ENCODE measurements at places on chromosomes 4 and X.

- DNase-seq, result no peak
Measured at GRCh38 chr4:47531241-47531953, 46.3 kb downstream of the ATP10D start.

- DNase-seq, result no peak
Measured at GRCh38 chr4:159390648-159391047, 287.8 kb downstream of the RAPGEF2 start.

GRCh38 chr4:70187216-70187615 is 8.3 kb upstream of the ODAM start:
- DNase-seq, result no peak

DNA sequence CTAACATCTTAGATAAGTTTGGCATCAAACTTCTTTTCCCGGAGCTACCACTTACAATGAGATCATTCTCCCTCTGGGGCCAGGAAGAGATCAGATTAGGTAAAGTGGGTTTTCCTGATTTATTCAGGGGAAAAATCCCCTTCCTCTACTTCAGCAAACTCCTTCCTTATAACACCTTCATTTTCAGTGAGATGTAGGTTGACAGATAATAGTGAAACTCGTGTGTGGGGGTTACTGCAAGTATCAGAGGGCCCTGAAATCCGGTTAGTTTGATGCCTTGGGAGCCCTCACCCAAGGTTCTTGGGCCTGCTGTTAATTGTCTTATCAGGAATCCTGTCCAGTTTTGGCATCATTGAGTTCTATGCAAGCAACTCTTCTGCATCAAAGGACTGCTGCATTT is 10.8 kb downstream of the FTHL17 start:
- DNase-seq, result no peak

DNA sequence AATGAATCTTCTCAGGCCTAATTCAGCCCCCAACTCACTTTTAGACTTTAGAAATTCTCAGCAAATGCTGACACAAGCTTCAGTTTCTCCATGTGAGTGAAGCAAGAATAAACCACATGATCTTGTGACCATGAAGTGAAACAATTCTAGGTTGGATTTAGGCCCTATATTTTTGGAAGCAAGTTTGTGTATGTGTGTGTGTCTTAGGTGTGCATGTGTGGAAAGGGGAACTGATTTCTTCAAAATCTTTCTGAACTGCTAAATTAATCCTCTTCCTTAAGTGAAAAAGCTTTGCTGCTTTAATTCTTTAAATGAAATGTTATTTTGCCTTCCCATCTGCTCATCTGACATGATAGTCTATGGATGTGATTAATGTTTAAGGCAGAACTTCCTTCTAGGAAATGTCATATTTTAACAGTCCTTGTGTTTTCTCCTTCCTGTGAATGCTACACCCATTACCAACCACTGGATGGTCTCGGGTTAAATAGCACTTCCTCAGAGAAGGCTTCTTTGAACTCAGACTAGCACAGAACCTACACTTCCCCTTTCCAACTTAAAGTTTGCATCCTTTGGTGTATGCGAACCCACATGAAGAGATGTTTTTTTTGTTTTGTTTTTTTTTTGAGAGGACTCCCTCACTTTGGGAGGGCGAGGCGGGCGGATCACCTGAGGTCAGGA is 1.2 kb upstream of the TMEM144 start:
- DNase-seq, result no peak

DNA sequence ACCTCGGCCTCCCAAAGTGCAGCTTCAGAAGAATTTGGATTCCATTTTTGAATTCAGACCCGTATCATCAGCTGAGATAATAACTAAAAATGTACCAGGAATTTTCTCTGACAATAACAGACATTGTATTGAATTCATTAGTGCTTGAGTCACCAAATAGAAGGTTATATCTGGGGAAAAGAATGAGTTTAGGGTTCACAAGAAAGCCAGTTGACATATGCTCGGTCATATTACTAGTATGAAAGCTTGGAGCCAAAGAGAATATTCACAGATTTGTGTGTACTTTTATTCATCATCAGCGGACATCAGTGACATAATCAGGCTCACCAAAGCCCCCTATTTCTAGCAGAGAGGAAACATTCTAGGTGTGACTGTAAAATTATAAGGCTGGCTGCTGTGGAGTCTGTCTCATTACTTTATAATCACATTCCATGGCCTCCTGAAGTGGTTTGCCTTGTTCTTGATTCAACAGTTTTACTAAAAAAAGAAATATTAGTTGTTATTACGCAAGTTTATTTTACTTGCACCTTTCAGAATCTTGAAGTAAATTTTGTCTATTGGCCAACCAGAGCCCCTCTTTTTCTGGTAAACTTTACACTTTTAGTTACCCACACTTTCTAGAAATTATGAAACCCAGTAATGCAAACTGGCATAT is 14.6 kb upstream of the DCTD start:
- DNase-seq, result no peak

- DNase-seq, result peak; percentile 15
Measured at GRCh38 chrX:7083468-7084396, 63.8 kb upstream of the STS start.

GRCh38 chr4:158818560-158819140 is 49.8 kb downstream of the FNIP2 start:
- no peak for DNase-seq

GRCh38 chrX:35382966-35383365 is 415.2 kb upstream of the MAGEB16 start:
- DNase-seq, result no peak

- DNase-seq, result no peak
Measured at GRCh38 chr4:93649828-93650227, 178.7 kb upstream of the ATOH1 start.

GRCh38 chr4:101355767-101356702 is 8.7 kb upstream of the PPP3CA start:
- DNase-seq, result no peak

DNA sequence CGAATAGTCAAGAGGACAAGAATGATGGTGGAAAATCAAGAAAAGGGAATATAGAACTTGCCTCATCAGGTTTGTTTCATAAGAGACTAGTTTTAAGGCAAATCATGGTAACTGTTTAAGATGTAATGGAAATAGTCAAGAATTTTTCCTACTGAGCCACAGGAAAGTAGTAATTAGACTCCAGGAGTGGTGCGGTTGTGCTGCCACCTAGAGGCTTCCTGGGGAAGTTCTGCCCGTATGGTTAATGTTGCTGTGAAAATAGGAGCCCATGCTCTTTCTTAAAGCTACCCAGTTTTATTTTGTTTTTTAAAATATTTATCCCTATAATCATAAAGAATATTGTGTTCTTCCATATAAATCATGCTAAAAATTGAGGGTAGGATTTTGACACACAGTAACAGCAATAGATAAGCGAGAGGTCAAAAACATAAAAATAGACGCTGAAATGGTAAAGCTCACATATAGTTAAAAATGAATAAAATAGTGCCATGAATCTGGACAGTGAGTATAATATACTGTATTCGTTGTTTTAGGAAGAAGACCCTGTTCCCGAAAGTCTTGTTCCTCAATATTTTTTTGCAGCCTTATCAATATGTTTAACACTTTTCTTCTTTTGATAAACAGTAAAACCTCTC is 87.0 kb downstream of the PHOX2B start:
- no peak for DNase-seq

GRCh38 chr4:36288731-36289426 is 7.5 kb downstream of the DTHD1 start:
- DNase-seq, result no peak

DNA sequence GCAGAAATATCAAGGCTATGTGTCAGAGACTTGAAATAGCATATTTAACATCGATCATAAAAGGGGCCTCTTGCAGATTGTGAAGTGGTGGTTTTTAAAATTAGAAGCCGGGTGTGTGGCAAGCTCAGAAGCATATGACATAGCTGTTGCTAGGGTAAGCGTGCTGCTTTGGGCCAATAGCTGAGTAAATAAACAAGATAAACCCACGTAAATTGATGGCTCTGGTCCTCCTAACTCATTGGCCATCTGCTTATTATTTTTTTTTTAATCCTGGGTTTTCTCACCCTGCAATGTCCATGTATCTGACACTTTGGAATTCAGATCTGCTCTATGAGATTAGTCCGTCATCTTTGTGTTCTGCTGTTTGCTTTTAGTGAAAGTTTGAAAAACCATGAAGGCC is 32.6 kb upstream of the STOX2 start:
- DNase-seq, result no peak

DNA sequence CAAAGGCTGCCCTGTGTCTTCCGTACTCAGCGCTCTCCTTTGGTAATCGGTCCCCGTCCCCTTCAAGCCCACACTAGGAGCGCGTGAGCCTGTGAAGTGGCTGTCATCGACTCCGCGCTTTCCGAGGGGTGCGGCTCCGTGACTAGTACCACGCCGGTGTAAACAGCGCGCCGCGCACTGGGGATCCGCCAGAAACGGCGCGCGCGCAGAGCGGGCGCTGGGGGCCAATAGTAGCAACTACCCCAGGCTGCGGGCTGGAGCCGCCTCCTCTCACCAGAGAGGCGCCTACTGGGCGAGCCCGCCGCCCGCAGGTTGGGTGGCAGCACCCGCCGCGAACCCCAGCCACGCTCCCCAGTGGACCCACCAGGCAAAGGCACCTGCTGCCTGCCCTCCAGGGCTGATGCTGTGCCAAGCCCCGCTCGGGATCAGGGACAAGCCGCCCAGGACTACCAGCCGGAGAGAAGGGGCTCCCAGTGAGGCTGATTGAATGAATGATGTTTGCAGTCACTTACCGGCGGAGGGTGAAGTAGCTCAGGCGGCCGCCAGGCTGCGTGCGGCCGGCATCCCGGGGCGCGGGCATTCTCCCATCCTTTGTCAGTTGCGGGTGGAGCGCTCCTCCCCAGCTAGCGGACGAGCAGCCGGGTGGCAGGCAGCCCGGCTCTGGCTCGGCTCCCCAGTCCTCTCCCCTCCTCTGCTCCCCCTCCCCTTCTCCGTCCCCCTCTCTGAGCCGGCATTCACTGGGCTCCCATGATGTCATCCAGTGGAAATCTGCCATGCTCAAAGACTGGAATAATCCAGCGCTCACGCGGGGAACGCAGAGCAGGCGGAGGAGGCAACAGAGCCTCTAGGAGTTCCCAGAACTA is 370.3 kb upstream of the SMIM31 start:
- no peak for DNase-seq

DNA sequence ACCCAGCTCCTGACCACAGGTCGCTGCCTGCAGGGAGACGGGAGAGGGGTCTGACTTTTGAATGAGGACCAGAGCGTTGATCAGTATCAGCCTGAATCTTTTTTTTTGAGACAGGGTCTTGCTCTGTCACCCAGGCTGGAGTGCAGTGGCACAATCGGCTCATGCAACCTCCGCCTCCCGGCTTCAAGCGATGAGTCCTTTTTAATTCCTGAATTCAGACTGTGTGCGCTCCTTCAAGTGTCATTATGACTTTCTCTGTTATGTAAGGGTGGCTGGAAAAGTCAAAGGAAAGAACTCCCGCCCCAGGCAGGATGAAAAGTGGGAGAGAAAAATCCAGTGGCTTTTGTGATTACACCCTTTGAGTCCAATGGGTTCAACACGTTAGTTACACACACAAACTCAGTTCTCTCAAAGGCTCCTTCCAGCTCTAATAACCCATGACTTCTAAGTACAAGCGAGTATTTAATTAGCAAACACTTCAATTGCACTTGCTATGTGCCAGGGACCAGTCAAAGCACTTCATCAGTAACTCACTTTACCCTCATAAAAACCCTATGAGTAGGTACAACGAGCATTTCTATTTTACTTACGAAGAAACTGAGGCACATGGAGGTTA is 44.4 kb downstream of the PDHA1 start:
- no peak for DNase-seq

DNA sequence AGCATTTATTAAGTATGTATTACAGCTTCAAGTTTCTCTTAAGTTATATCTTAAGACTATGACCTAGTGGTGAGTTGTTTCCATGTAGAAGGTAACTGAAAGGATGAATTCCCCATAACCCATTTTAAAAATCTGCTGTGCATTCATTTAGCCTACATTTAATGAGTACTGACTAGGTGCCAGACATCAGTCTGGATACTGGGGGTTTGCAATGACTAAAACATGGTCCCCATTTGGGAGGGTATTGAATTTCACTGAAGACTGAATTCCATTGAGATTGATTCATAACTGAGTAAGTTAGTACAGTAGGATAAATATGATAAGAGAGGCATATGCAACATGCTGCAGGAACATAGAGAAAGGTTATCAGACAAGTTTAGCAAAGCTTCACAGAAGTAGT is 241.5 kb downstream of the FRAS1 start:
- no peak for DNase-seq

GRCh38 chr4:74623041-74623440 is 171.3 kb downstream of the BTC start:
- no peak for DNase-seq

- DNase-seq, result no peak
Measured at GRCh38 chr4:35978551-35978950, 265.8 kb downstream of the ARAP2 start.

DNA sequence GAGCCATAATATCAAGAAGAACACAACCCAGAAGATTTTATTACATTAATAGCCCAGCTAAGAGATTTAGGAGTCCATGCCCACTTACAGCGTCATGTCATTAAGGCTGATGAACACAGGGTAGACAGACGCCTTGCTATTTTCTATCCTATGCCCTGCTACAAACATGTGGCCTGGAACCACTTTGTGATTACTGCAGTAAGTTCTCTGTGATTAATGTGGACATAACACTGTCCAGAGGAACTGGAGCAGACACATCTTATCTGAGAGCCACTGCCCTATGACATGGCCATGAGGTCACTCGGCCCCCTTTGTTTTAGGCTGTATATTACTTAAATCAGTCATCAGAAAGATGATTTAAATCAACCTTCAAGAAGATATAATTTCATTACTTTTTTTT is 211.7 kb downstream of the MAML3 start:
- no peak for DNase-seq

GRCh38 chrX:119398587-119398973 is 556 bp upstream of the SLC25A43 start:
- no peak for DNase-seq

- no peak for DNase-seq
Measured at GRCh38 chr4:168796362-168797106, 213.5 kb downstream of the CBR4 start.

- no peak for DNase-seq
Measured at GRCh38 chrX:129956145-129956544, 26.3 kb upstream of the BCORL1 start.

GRCh38 chr4:54228056-54228527 is 1.0 kb upstream of the PDGFRA start:
- DNase-seq, result no peak

DNA sequence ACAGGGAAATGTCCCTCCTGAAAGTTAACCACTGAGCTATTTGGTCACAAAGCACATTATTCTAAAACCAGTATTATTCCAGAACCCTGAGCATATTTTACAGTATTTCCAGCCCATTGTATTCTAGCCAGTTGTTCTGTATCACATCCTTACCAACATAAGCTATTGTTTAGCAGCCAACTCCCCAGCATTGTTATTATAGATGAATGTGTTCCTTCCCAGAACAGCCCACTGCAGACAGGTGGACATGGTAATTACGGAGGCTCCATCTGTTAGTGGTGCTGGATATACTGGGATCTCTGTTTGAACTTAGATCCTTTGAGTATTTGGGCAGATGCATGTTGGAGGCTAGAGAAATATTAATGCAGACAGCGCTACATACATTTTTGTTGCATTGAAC is 126.1 kb downstream of the MGST2 start:
- DNase-seq, result no peak

- no peak for DNase-seq
Measured at GRCh38 chr4:169311643-169312365, 41.0 kb upstream of the SH3RF1 start.

Measured in activated naive CD4-positive, alpha-beta T cell (primary cell).